ENCODE measurements at places on chromosomes 12 and 14.

DNA sequence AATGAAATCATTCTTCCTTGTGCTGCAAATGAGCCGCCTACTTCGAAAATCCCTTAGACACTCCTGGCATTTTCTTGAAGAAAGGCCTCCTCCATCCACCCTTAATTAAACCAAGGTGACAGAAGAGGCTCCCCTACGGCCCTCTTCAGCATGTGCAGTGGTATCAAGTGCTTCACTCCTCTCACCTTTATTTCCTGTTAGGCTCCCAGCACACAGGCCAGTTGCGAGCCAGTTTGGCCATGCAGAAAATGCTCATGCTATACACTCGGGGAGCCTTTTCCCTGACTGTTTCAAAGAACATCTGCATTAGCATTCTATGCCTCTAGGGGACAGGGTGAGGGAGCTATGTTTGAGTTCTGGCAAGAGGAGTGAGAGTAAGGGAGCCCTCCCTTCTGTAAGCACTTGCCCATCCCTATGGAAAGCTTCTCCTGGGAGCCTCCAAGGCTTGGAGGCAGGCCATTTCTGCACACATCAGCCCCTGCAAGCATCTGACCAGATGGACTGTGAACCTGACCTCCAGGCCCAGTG is 291.5 kb downstream of the RPS29 start:
- DNase-seq: no peak

DNA sequence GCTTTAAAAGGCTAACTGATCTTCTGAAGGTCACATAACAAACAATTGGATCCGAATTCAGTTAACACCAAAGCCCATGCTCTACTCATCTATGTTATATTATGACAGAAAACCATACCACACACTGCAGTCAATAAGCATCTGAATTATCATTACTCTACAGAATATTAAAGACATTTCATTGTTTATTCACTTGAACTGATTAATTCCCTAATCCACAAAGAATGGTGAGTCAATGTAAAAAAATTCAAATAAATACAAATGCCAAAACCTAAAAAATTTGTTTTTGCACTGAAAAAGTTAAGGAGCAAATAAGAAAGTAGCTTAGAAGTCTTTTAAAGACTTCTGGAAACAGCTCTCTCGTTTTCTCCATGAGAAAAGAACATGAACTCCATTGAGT is 13.7 kb downstream of the NID2 start:
- no peak for DNase-seq

DNA sequence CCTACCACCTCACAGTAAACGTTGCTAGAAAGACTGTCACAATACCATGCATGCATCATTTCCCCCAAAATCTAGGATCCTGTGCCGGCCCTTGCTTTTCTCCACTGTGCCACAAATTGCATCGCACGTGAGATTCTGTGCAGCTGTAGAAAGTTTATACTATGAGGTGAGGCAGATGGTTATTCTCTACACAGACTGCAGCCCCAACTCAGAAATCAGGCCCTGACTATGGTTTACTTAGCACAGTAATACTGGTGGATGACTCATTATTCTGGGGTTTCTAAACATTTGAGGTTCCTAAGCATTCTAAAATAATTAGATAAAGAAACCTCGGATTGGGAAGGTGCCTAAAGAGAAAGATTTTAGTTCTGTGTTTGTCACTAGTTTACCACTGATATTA is 163.8 kb upstream of the CCDC198 start:
- no peak for DNase-seq

DNA sequence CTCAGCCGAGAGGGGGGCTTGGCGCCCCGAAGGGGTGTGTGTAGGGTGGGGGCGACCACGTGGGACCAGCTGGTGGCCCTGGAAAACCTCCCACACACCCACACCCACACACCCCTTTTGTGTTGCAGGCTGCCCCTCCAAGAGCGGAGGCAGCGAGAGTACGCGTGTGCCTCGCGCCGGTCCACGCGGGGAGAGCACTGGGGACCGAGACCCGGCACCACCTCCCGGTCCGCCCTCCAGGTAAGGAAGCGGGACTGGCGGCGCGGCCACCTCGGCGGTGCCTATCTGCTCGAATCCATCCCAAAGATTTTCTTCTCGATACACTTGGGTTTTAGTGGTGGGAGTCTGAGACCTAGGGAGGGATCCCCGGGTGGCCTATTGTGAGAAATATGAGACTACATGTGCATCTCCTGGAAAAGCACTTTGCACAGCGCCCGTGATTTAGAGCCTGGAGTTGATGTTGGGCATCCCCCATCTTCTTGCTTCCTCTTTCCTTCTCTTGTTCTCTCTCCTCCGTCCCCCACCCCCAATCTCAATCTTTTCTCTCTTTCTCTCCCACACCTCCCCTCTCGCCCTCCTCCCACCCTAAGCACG is 393 bp downstream of the SYT1 start:
- no peak for DNase-seq

- DNase-seq: no peak
These were observed 27.8 kb upstream of the CACNA2D4 start for GRCh38 chr12:1946296-1946695.

DNA sequence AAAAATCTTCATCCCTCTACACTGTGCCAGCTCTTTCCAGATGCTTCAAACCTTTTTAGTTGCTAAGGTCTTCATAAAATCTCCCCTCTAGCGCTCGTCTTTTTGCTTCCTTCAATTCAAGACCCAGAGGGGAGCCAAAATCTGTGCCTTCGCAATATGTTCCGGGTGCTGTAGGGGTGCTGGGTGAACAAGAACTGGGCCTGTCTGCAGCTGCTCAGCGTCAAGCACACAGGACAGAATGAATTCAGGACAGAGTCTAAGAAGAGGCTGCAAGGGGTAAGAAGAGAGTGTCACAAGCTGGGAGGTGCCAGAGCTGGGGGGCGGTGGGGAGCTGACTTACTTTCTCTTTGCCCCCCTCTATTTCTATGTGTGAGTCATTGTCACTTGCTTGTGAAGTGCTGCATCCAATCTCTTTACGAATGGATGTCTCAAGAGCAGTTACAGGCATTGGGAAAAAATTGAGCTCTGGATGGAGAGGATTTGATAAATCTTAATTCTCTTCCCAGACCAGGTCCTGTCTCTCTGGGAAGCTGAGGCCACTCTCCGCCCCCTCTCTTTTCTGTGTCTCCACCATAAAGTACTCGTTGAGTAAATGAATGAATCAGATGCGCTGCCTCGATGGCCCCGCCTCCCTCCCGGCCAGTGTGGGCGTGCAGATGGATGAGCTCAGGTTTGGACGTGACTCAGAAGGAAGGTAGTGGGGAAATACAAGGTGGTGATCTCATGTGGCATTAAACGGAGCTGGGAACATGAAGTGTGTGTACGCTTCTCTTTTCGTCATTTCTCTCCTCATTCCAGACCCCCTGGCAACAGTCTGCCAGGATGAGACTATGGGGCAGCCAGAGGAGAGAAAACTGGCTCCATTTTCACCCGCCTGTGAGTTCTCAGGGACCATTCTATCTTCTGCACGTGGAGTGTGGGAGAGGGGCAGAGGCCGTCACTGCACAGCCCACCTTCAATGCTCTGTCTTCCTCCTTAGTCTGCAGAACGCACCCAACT is 91.3 kb downstream of the TSPAN9 start:
- no peak for DNase-seq

GRCh38 chr12:113684908-113685782 is 213.5 kb upstream of the LHX5 start:
- DNase-seq: no peak

- peak; percentile 25 for DNase-seq
These were observed 1.5 kb downstream of the SPX start for GRCh38 chr12:21527451-21528180.

DNA sequence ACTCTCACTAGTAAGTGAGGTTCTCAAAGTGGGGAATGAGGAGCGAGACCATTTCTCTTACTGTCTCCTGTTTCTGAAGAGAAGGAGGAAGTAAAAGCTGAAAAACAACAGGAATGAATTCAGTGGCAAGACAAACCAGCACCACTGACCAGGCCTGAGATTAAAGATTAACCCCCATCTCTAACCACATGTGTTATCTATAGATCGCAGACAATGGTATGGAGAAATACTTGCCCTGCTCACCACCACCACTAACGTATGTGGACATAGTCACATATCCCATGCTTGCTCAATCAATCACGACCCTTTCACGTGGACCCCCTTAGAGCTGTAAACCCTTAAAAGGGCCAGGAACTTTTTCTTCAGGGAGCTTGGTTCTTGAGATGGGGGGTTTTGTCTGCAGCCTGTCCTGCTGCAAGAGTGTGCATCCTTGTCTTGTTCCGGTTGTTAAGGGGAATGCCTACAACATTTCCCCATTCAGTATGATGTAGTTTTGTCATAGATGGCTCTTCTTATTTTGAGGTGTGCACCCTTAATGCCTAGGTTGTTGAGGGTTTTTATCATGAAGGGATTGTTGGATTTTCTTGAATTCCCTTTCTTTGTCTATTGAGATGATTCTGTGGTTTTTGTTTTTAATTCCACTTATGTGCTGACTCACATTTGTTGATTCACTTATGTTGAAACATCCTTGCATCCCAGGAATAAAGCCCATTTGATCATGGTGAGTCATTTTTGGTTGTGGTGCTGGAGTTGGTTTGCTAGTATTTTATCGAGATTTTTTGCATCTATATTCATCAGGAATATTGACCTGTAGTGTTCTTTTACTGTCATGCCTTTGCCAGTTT is 698.8 kb upstream of the LMO3 start:
- DNase-seq: no peak

DNA sequence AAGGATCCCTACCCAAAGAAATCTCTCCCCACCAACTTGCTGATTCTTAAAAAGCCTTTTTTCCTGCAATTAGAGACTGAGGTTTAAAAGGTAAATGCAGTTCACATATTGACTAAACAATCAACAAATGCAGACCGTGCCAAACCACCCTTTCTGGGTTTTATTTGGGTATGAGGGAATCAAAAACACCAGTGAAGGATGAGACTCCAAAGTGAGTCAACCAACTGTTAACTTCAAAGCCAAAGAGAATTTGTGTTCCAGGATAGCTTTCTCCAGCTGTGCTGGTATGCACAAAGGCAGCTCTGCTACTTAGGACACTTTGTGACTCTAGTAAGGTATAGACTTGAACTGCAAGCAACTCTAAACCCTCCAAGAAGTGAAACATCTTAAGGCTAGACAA is 39.4 kb downstream of the RPS29 start:
- DNase-seq: no peak

DNA sequence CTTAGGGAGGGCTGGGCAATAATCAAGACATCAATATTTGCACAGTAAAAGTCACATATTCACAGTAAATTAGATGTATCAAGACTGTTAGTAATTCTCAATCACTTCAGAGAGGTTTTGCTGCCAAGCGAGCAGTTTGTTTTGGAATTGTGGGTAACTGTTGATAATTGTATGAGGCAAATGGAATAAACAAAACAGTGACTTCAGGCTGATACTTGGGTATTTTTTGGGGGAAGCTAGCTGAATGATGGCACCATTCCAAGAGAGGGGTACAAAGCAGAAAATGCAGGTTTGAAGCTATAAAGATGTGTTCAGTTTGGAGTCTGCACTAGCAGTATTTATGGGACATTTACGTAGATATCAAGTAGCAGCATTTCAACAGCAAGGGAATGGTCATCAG is 232.8 kb upstream of the ATP2B1 start:
- no peak for DNase-seq

- DNase-seq: no peak
These were observed 64.9 kb downstream of the LLPH start for GRCh38 chr12:66065641-66066136.

GRCh38 chr12:106150555-106150954 is 11.8 kb upstream of the NUAK1 start:
- DNase-seq: no peak

DNA sequence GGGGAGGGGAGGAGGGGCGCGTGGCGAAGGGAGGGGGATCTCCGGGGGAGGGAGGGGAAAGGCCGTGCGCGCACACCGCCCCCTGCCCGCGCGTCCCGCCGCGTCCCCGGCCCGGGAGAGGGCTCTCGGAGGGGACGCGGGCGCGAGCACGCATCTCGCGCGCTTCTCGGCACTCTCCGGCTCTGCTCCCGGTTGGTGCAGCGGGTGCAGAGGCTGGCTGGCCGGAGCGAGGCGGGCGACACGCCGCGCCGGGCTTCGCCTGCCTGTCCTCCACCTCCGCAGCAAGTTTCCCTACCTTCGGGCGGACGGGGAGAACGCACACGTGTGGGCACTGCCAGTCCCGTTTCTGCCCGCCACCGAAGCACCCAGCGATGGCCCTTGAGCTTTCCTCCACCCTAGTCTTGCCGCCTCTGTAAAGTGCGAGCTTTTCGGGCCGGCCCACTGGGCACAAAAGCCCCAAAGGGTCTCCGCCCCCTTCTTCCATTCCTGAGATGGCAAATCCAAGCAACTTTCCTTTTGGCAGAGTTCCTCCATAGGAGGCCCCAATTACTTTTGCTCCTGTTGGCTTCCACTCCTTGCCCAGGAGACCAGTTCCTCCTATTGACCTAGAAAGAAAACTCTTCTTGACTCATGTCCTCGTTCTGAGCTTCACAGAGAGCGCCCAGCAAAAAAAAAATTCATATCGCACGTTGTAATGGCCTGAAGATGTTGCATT is 363 bp upstream of the CSAD start:
- DNase-seq: peak; percentile 64

All from stimulated activated CD4-positive, alpha-beta T cell treated with anti-CD3 and anti-CD28 coated beads, Interleukin-1b, Interleukin-23, amount 100 ng/mL, for 1 hour (primary cell).